CD8-positive, alpha-beta memory T cell (primary cell): ENCODE measurements at places on chromosomes 1 and 21. TPM values are rescaled to one million over a fixed set of nuclear protein-coding genes. Genes with fewer than 3 reads are reported as not detected.

Gene AK4
- 0.08 TPM for polyA plus RNA-seq

Gene GPR61
- polyA plus RNA-seq: not detected

Gene HAX1
- polyA plus RNA-seq: 149 TPM

Gene ITLN1
- polyA plus RNA-seq: not detected

Gene ZFP69B
- 2.3 TPM for polyA plus RNA-seq

Gene TCHH
- polyA plus RNA-seq: not detected

Gene RBP7
- not detected for polyA plus RNA-seq

Gene KRTAP10-4
- not detected for polyA plus RNA-seq

Gene UBL4B
- not detected for polyA plus RNA-seq
